ENCODE measurements at places on chromosomes 4 and X.
A peak's percentile ranks its signal among the peaks of the same experiment; 100 is the strongest.

DNA sequence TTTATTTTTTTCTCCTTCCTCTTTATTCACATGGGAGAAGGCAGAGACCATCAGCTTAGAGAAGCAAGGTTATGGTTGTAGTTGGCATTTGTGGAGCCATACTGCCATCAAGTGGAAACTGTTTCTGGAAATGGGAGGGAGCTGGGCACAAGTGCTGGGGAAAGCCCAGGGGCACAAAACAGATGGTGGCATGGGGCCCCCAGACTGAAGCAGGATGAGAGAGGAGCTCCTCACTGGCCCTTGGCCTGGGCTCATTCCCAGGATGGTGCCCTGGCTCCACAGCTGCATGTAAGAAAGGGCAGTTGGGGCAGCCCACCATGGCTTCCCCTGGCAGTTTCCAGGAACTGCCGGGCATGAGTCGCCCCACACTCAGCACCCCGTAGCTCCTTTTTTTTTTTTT lies 59.2 kb downstream of the NBDY start:
- no peak for DNase-seq

DNA sequence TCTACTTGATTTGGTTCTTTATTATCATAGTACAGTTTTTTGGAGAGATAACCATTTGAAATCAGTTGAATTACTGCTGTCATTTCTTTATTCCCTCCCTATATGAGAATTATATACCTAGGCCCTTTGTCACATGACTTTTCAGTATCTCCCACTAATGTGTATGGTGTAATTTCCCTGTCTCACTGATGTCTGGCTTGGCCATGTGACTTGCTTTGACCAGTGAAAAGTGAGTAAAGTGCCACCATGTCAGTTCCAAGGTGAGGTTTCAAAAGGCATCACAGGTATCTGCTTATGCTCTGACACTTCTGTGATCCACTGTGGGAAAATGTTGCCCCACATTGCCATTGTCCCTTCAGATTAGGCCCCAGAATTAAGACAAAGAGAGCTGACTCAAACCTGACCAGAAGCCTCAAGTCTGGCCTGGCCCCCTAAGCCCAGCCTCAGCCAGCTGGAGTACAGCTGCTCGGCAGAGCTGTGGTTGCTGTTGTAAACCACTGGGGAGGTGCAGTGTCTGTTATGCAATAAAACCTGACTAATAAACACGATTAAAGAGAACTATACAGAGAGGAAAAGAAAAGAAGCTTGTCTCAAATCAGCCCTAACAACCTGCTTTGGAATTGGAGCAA lies 27.5 kb downstream of the SETD7 start:
- peak; percentile 61 for DNase-seq

- no peak for DNase-seq
These were observed 13.7 kb downstream of the OCRL start for GRCh38 chrX:129553619-129554288.

DNA sequence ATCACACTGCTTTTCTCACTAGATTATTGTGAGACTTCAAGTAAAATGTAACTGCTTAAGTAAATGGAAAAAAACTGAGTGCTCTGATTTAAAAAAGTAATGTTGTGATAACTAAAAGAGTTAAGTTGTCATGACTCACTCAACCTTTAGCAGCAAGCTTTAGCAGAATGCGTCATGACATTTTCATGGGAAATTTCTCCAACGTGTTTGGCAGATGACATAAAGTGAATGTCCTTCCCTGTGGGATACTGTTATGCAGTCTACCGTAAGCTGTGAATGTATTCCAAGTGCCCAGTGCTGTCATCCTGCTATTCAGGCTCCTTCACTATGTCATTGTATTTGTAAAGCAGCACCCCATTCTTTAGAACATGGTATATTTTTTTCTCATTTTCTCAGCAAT lies 136.2 kb downstream of the CPXCR1 start:
- DNase-seq: no peak

GRCh38 chr4:113094802-113095201 lies 45.3 kb downstream of the ANK2 start:
- peak; percentile 12 for DNase-seq

DNA sequence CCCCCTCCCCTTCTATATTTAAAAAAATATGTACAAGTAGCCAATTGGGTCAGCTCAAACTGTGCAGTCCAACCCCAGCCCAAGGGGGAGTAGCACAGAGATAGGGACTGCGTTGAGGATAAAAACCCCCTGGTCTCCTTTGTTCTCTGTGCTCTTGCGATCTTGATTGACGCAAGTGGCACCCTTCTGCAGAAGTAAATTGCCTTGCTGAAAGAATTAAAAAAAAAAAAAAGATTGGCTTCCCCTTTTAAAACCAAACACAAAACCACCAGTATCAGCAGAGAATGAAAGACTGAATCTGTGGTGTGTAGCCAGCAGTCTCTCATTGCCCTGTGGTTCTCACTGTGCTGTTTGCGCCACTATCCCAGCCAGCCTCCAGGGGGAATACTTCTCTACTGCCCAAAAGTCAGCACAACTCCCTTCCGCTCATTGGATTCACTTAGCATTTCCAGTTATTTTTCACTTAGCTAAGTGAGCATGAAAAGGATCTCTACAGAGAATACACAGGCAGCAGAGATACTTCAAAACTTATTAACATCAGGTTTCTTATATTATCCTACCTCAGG lies 29.7 kb downstream of the MANBA start:
- no peak for DNase-seq

- DNase-seq: no peak
These were observed 366.5 kb downstream of the CXXC4 start for GRCh38 chr4:104128031-104128849.

- DNase-seq: no peak
These were observed 14.7 kb downstream of the TRIM2 start for GRCh38 chr4:153218961-153219360.

DNA sequence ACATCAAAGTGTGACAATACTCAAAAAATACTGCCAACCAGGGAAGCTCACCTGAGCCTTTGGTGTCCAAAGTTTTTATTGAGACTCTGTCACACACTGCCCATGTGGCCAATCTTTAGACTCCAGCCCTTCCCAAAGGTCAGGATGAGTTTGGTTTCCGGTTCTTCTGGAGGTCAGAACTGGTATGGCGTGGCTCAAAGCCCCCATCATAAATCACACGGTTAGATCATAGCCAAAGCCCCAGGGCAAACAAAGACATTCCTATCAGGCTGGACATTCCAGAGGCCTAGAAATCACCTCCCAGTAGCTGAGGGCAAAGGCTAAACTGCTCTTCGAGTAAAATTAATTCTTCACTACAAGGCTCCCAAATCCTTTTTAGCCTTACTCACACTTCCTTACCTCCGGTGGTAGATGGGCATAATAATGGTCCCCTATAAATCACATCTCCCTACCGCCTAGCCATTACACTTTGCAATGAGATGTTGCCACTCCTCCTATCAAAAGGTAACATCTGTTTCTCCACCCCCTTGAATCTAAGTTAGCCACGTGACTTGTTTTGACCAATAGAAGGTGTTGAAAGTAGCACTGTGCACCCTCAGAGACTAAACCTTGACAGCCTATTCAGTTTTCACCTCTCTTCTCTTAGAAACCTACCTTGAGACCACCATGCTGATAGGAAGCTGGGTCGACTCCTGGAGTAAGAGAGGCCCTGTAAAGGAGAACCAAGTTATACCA lies 137.8 kb upstream of the DUSP21 start:
- peak; percentile 15 for DNase-seq

GRCh38 chr4:127219232-127219631 lies 413.5 kb upstream of the INTU start:
- DNase-seq: no peak

DNA sequence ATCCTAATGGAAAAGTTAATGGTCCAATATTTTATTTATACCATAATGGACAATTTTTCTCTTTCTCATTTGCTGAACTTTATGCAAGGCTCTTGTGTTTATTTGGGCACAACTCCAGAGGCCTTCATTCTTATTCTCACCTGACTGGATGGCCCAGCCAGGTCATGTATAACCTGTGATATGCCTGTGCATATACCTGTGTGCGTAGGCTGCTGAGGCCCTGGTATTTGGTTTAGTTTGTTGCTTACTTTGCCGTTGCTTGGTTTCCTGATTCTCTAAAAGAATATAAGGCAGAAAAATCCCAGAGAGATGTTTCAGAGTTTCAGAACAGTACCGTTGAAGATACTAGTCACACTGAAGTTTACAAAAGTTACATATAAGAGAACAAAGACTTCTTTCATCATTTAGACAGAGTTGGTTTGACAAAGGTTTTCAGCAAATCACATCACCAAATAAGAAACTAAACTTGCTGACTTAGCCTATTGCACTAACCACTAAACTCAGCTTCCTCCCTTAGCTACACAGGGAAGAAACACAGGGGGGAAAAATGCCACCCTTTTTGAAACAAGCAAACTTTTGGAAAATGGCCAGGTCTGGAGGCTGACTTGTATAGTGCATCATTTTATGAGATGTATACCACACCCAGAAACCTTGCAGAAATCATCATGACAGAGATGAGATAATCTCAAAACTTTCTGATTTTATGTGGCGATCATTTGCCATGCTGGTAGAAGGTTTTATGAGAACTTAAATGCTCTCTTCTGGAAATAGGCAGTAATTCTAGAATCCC lies 248.5 kb downstream of the GRIA3 start:
- no peak for DNase-seq

- peak; percentile 61 for DNase-seq
These were observed 125.5 kb upstream of the GIMD1 start for GRCh38 chr4:106494066-106494465.

GRCh38 chr4:144948009-144948408 lies 150.0 kb downstream of the ANAPC10 start:
- no peak for DNase-seq

GRCh38 chr4:79266136-79266535 lies 59.7 kb downstream of the NAA11 start:
- DNase-seq: no peak

- no peak for DNase-seq
These were observed 912.9 kb upstream of the INTU start for GRCh38 chr4:126719852-126720251.

DNA sequence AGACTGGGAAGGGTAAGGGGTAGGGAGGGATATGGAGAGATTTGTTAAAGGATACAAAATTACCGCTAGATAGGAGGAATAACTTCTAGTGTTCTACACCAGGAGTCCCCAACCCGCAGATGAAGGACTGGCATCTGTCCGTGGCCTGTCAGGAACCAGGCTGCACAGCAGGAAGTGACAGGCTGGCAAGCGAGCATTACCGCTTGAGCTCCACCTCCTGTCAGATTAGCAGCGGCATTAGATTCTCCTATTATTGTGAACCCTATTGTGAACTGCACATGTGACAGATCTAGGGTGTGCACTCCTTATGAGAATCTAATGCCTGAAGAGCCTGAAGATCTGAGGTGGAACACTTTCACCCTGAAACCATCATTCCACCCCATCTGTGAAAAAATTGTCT lies 27.9 kb upstream of the BBS7 start:
- DNase-seq: no peak

DNA sequence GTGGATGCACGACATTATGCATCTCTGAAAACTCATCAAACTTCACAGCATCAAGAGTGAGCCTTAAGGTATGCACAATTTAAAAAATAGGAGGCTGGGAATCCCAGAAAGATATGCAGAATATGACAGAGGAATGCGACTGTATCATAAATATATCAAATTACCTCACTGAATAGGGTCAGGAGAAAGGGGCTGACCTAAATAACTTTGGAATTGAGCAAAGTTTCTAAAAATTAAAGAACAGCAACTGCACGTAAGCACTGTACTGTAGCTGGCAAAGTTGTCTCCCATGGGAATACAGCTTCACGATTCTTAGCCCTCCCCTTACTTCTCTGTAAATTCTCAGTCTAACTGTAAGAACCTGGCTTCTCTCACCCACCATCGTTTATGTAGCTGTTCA lies 397.4 kb upstream of the ZFP42 start:
- DNase-seq: peak; percentile 41

GRCh38 chrX:47560934-47561658 lies at the start of gene ARAF:
ARAF (plus strand) TSS chrX:47561205; CDS start chrX:47562968, 1,763 bp downstream.
- peak; percentile 98 for DNase-seq

- peak; percentile 23 for DNase-seq
These were observed 953.9 kb upstream of the PCDH10 start for GRCh38 chr4:132195176-132195575.

GRCh38 chrX:1444561-1445500 lies 7.9 kb downstream of the ASMTL start:
- no peak for DNase-seq

- DNase-seq: no peak
These were observed 8.7 kb downstream of the KLHL4 start for GRCh38 chrX:87526281-87526680.

DNA sequence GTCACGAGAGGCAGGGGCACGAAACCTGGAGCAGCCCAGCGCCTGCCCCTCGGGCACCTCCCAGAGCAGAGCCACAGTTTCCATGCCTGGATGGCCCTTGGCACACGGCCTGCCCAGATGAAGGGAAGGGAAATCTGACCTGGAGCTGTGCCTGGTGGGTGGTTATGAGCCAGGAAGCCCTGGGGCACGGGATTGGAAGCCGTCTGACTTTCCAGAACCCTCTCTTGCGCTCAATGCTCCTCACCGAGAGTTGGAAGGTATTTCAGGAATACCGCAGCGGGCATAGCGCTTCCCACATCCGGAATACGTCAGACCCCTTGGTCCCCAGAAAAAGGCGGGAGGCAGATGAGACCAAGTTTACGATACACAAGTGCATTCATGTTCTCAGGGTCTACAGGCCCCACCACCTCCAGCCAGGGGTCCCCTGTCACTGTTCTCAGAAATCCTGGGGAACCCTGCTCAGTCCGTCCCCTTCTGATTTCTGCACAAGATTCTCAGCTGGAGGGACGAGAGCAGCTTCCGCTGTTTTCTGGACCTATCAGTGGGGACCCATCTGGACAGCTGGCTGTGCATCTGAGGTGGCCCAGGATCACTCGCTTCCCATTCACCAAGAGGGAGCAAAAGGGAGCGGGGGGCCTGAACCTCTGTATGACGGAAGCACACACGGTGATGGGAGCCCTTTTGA lies 172.9 kb downstream of the AFAP1 start:
- no peak for DNase-seq

- no peak for DNase-seq
These were observed 30.5 kb upstream of the MAGED1 start for GRCh38 chrX:51862920-51863319.

DNA sequence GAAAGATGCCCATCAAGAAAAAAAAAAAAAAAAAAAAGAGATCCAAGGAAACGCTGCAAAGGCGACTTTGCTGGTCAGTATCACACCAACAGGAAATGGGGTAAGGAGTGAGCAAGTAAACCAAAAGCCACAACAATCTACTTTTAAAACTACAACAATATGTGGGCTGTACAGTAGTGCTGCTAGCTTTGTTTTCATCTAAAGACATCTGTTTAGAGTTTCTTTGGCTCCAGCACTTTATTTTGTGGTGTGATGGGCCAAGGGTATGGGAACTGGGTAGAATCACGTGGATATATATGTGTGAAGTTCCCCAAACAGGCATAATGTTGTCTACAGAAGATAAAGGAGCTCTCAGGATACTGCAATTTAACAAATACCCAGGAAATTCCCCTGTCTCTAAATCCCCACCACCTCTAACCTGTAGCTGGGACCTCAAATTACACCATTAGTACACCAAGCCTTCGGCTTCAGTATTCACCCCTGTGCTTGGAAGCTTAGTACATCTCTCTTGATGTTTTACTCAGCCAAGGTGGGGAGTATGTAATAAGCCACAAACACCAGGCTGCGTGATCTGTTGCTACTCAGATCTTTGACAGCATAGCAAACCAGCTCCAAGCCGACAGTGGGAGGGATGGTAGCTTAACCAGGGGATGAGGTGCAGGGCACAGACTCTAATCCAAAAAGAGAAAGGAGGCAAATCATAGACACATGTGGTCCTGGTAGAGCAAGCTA lies 207.9 kb downstream of the HS6ST2 start:
- DNase-seq: no peak

- no peak for DNase-seq
These were observed 105.6 kb downstream of the EFNB1 start for GRCh38 chrX:68934421-68934820.

- no peak for DNase-seq
These were observed 66.9 kb downstream of the TAB3 start for GRCh38 chrX:30822068-30822681.
